GDM1 (cell line): ENCODE measurements at places on chromosomes 3 and 15.

DNA sequence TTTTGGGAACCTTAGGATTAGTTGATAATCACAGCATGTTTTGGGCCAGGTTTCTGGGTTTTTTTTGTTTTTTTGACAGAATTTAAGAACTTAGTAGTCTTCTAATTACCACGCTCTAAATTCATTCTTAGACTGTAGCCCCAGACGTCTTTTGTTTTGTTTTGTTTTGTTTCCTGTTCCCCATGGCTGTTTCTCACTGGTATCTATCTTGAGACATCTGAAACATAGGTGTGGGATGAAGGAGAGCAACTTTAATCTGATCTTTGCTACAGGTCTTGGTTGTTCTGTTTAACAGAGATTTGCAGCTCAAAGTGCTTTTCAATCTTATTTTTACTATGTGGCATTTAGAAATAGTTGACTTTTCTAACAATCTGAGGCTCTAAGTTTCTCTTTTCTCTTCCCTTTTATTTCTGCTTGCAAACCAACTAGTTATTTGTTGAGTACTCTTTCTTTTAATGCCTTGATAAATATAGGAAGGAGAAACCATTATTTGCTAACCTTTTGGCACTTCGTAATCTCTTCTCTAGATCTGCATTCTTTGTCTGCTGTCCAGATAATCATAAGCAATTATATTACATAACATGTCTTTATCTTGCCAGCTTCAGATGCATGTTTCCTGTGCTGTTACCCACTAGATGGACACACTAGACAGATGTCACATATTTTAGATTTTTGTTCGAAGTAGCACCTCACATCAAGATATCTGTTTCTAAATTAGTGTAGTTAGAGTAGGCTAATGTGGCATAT is 40.9 kb downstream of the FBXL2 start:
- DNase-seq: no peak

DNA sequence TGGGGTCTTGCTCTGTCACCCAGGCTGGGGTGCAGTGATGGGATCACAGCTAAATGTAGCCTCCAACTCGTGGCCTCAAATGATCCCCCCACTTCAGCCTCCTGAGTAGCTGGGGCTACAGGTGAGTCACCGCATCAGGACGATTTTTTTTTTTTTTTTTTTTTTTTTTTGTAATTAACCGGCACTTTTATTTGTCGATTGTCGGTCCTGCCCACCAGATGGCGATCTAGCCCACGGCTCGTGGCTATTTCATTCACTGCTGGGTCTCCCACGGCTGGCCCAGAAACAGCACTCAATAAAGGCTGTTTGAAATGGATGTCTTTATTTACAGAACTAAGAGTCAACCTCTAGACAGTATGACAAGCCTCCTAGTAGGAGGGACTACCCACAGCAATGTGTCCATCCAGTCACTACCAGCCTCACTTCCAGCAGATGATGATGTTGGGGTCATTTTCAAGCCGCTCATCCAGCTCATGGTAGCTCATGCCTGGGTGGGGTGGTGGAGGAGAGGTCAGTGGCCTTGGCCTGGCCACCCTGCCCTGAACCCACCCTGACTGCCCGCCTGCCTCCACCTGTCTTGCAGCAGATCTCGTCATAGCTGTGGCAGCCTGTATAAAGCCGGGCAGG is 1.8 kb upstream of the ZMYND10 start:
- DNase-seq: peak; percentile 50

GRCh38 chr3:49781415-49782199 is 4.7 kb downstream of the IP6K1 start:
- DNase-seq: no peak

DNA sequence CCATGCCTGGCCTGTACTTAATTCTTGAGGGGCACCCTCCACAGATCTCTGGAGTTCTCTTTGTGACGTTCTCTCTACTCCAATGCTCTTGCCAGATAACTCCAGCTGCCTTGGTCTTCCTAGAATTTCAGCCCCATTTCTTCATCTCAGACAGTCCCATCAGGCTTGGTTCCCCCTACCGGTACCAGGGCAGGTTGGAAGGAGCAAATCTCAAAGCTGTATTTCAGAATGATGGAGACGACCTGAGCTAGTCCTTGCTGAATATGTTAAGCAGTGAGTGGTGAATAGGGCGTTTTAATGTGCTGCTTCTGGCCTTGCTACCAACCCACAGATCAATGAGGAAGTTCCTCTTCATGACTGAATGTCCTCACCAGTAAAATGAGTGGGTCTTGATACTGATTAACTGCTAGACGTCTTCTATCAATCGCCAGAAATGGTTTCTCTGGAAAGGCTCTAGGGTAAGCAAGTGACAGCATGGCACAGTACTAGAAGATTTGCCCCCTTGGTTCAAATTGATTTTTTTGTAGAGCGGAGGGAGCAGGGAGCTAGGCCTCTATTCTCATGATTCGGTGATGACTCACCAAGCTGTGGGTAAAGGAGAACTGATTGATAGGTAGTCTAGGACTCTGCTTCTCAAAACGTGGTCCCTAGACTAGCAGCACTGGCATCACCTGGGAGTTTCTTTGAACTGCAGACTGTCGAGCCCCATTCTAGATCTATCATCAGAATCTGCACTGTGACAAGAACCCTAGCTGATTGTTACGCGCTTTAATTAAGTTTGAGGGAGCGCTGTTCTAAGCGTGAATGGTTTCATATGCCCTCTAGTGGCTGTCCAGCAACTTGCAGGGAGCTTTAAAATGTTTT is 67.8 kb downstream of the UBP1 start:
- DNase-seq: peak; percentile 4

GRCh38 chr3:81302045-81302444 is 459.4 kb downstream of the GBE1 start:
- peak; percentile 5 for DNase-seq
